ENCODE measurements at places on chromosomes 12 and 14.

DNA sequence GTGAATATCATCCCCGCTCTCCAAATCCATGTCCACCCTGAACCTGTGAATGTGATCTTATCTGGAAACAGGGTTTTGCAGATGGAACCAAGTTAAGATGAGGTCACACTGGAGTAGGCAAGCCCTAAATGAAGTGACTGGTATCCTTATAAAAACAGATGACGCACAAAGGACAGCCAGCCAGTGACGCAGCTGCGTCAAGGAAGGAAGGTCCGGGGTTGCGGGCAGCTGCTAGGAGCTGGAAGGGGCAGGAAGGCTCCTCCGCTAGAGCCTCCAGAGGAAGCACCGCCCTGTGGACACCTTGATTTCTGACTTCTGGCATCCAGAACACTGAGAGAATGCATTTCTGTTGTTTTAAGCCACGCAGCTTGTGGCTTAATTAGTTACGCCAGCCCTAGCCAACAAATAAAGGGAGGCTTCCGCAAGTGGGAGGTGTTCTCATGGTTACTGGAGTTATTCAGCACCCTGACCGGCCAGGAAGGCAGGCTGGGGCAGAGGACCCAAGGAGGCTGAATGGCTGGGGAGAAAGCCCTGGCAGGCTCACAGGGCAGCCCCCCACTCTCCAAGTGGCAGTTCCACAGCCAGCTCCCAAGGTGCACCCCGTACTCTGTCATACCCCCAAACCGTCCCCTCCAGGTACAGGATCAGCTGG lies 127.6 kb upstream of the NCOR2 start:
- DNase-seq: no peak

DNA sequence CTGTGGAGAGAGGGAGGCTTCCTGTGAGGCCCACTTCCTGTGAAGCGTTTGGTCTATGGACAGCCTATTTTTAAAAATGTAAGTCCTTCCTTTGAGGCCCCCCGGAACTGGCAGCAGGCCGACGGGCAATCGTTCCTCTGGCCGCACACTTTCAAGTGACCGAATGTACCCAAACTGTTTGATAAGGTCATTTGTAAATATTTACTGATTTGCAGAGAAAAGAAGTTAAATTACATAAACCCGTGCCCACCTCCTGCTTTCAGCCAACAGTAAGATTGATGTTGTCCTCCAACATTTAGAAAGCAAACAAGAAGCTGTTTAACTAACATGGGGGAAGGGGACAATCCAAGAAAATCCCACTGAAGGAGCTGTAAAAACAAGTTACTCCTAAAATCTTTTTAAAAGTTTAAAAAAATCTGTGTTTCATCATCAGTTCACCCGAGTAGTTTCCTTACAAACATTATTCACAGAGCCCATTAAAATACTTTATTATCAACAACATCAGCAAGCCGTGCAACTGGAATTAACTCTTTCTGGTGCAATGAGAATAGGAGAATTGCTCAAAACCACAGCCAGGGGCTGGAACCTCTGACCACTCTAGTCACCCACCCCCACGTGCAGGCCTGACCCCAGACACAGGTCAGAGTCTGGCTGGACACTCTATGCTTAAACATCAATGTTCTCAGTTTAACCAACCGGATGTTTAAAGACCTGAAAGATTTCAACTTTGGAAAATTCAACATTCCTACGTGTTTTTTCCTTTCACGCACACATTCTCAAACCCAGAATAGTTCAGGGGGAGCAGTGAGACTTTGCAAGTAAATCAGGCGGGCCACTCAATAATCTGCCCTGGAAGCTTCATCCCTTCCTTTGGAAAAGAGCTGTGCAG lies 65.3 kb downstream of the FOXN3 start:
- no peak for DNase-seq

- DNase-seq: no peak
Observed at GRCh38 chr12:3713483-3713882, 39.4 kb downstream of the CRACR2A start.

GRCh38 chr14:74979029-74979428 lies 23.6 kb upstream of the PGF start:
- DNase-seq: no peak

- no peak for DNase-seq
Observed at GRCh38 chr12:98532687-98533304, 17.4 kb downstream of the TMPO start.

- DNase-seq: no peak
Observed at GRCh38 chr14:64158608-64159007, 135.6 kb downstream of the ESR2 start.

- DNase-seq: no peak
Observed at GRCh38 chr14:100279133-100279532, 27.1 kb downstream of the SLC25A29 start.

- no peak for DNase-seq
Observed at GRCh38 chr12:64412459-64412858, 8.3 kb downstream of the XPOT start.

DNA sequence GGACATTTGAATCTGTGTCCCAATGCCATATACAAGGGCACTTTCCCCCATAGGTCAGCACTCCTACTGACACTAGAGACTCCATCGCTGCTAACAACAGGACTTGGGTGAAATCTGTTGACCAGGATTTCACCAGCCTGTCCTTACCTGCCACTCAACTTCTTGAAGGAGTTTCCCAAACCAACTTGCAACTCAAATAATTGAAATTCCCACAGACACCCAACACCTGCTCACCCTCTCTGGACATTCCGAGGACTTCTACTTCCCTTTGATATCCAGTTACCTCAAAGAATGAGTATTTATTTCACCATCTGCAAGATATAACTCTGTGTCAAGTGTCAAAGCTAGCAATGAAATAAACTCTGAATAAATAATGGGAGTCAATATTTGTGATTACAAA lies 44.6 kb downstream of the LLPH start:
- DNase-seq: no peak

DNA sequence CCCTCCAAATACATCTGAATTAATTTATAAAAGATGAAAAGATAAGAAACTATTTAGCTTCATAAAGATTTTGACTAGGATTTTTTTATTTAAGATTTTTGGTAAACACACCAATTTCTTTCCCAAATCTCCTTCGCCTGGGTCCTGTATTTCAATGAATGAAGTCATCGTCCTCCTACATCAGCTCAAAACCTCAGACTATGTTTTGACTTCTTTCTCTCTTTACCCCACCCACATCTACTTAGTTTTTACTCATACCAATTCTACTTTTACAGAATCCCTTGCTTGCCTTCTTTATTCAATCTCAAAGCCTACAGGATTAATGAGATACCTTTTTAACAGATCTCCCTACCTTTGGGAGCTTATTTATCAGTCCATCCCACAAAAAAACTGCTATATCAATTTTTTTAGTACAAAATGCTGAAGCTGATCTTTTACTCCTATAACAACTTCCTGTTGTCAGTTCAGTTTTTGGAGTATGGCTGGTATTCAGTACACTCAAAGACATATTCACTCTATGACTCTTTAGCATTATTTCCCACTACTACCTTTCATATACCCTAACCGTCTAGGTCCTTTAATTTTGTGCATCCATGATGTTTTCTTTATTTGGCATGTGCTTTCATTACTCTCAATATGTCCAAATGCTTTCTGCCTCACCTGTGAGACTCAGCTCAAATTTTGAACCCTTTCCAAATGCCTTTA lies 18.7 kb upstream of the CCDC91 start:
- no peak for DNase-seq

GRCh38 chr14:26255213-26255612 lies 342.6 kb downstream of the NOVA1 start:
- no peak for DNase-seq

Data from stimulated activated CD8-positive, alpha-beta memory T cell treated with anti-CD3 and anti-CD28 coated beads, Interleukin-7, amount 100 ng/mL, for 24 hours (primary cell).